ENCODE measurements at places on chromosomes 11 and 22.

DNA sequence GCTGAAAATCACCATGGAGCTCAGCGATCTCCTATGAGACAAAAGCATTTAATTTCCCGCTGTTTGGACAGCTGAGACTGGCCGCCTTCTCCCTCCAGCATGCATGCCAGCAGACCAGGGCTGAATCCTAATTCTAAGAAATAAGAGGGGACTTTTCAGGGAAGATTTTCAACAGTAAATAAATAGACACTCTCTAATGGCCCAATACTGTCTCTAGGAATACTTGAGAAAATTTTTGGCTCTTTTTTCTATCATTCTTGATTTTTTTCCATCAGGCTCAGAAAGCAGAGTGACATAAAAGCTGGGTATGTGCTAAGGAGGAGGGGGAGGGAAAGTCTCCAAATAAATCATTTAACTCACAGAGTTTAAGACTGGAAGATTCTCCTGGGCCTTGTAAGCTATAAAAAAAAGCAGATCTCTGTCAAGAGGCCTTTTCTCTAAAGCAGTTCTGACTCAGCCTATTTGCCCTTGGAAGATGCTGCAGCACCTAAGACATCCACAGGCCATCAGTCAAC is 17.6 kb upstream of the SPON1 start:
- no peak for DNase-seq

- DNase-seq, result no peak
Measured at GRCh38 chr11:116864531-116864930, 27.1 kb upstream of the APOA1 start.

GRCh38 chr11:83349296-83349695 is 63.1 kb upstream of the CCDC90B start:
- DNase-seq, result no peak

GRCh38 chr11:132258875-132259274 is 888.5 kb downstream of the NTM start:
- DNase-seq, result no peak

DNA sequence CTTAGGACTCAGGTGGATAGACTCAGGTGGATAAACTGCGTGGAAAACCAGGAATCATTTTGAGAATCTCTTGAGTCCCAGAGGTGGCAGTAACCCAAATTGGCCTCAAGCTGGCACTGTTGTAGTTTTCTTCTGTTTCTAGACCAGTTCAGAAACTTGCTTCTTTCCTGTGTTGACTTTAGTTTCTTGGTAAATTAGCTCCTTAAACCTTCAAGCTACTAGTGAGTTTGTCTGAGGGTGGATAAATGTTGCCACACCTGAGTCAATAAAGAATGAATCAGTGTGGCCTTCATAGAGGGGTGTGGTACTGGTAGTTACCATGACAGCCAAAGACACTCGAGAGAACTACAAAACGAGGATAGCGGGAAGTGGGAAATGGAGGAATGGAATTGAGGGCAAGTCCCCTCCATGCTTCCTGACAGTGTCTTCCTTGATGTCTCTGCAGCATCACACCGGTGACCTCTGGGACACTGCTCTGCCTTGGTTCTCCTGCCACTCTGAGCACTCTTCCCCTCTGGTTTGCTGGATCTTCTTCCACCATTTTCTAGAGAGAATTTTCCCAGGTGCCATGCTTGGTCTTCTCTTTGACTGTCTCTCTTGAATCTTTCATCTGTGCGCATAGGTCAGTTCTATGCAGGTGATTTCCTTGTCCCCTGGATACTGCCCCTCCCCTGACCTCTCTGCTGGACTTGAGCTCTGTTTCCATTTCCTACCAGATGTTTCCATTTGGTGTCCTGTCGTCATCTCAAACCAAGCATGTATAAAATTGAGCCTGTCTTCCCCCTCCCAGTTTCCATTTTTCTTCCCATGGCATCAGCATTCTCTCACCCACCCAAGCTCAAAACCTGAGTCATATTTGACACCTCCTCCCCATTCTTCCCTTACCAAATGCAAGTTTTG is 7.2 kb downstream of the POLD4 start:
- no peak for DNase-seq

DNA sequence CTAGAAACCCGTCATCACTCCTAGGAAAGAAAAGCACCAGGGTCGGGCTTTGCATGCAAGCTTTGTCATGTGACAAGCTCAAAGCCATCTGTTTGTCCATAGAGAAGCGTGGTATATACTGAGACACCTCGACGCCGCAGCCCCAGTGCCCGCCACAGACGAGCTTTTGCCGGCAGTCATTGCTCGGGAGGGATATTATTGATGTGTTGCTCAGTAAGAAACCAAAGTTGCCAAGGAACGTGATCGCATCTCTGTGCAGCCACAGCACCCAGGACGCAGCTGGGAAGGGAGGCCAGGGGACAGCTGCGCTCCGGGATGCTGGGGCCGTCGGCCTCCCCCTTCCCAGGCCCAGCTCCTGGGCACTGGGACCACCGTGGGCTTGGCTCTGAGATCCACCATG is 89.5 kb upstream of the KCNQ1OT1 start:
- DNase-seq, result no peak

- DNase-seq, result peak; percentile 92
Measured at GRCh38 chr11:102109896-102110760, at the start of gene YAP1. Gene YAP1, plus strand, starts transcription at chr11:102110447. Its CDS starts 402 bp downstream, at chr11:102110849.

DNA sequence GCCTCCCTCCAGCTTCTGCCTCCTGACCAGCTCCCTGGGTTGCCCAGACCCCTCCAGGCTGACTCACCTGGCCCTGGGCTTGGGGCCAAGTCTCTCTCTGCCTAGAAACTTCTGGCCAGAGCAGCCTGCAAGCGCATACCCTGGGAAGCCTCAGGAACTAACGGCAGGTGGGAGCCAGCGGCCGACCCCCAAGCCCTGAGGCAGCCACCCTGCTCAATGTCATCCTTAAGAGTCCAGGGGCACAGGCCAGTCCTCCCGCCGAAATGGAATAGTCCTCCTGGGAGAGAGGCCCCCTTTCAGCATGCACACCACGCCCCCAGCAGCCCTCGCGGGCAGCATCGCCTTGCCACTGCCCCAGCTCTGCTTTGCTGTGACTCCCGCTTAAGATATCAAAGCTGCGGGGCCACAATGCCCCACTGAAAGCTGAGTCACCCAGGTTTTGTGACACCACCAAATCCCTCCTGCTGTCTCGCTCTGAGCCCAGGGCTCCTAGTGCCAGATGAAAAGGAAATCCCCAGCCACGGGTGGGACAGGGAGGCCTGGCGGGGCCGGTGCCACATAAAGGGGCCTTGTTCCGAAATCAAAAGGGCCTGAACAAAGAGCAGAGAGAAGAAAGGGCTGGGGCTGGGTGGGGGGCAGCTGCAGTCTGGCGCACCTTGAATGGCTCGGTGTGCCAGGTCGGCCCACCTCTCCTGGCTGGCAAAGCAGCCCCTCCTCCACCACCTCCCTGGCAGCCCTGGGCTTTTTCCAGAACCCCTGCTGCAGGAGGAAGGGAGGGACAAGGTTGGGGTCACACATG is 21.4 kb upstream of the FGF3 start:
- DNase-seq, result no peak

- DNase-seq, result no peak
Measured at GRCh38 chr11:10629411-10630002, 61.0 kb upstream of the LYVE1 start.

DNA sequence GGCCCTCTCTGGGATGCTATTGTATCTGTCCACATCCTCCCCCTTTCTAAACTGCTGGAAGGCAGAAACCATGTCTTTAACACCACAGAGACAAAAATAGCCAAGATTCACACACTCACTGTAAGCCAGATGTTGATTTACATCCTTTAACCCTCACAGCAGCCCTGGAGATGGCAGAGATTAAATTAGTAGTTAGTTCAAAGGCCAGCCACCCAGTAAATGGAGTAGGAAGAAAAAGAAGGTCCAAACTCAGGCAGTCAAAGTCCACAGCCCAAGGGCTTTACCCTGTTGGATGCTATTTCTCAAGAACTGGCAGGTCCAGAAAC is 2.1 kb upstream of the ZNHIT2 start:
- no peak for DNase-seq

- DNase-seq, result no peak
Measured at GRCh38 chr11:7538031-7538430, 24.2 kb downstream of the PPFIBP2 start.

DNA sequence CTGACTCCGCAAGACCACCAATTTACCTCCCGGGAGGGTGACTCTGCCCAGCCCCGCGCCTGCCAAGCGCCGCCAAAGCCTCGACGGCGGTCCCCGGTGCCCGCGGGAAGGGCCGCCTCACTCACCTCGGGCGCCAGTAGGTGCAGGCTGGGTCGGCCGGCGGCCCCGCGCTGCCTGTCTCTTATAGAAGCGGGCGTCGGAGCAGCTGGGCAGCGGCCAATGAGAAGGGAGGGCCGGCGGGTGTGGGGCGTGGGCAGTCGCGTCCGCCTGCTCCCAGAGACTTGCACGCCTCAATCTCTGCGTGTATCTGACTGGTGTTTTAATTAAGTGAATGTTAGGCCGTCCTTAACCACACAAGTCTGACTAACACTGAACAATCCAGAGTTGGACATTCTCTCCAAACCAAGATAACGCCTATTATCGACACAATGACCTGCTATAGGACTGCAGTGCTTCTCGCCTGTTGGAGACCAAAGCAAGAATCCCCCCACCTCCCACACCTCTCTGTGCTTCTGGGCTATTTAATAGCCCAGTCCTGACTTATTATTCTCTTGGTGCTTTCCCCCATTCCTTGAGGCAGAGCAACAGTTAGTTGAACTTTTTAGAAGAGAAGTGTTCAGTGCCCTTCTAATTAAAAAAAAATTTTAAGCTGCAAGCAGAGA is at the start of gene TPH1:
Gene TPH1 (minus strand): TSS at position 154 of the 662 bp plus-strand sequence. CDS start 5,507 bp downstream, outside the sequence.
- DNase-seq, result peak; percentile 57

- DNase-seq, result peak; percentile 85
Measured at GRCh38 chr11:8099291-8099899, 18.4 kb downstream of the TUB start.

GRCh38 chr11:85902353-85902752 is 47.2 kb downstream of the CCDC83 start:
- DNase-seq, result no peak

DNA sequence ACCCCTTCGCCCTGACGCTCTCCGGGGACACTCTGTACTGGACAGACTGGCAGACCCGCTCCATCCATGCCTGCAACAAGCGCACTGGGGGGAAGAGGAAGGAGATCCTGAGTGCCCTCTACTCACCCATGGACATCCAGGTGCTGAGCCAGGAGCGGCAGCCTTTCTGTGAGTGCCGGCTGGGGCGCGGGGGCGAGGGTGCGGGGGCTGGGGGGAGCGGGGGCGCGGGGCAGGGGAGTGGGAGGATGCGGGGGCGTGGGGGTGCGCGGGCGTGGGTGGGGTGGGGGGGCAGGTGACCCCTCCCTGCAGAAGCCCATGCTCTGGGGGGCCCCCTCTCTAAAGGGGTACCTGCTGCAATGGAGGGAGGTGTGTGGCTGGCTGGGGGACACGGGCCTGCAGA is 51.4 kb downstream of the LRP5 start:
- no peak for DNase-seq

- DNase-seq, result no peak
Measured at GRCh38 chr22:46082633-46083032, 67.7 kb upstream of the PPARA start.

DNA sequence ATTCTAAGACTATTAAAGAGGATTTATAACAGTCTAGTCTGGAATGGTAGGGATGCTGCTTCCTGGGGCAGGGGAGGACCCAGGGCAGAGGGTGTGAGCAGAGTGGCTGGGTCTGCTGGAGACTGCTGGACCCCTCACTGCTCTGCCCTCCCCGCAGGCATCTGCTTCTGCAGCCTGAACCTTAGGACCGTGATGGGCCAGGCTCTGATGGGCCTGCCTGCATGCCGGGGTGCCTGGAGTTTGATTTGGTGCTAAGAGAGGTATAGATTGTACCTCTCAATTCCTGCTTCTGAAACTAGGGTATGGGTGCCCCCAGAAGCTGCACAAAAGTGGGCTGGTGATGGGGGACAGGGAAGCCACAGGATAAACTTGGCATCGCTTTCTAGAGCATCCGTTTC is 54.9 kb downstream of the CD82 start:
- peak; percentile 2 for DNase-seq

DNA sequence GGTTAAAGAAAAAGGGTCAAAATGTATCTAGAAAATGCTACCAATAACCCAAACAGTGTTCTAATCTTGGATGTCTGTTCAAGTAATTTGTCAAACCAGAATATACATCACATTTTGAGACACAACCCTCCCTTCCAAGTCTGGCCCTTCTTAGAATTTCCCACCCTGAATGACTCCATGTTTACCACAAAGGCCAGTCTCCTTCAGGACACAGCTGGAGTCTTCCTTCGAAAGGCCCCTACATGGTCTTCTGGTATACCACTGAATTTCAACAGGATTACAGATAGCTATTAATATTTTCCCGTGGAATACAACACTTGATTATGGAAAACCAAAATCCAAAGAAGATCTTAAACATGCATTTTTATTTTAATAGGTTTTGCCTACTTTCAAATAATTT is 10.2 kb downstream of the CCDC34 start:
- DNase-seq, result no peak

DNA sequence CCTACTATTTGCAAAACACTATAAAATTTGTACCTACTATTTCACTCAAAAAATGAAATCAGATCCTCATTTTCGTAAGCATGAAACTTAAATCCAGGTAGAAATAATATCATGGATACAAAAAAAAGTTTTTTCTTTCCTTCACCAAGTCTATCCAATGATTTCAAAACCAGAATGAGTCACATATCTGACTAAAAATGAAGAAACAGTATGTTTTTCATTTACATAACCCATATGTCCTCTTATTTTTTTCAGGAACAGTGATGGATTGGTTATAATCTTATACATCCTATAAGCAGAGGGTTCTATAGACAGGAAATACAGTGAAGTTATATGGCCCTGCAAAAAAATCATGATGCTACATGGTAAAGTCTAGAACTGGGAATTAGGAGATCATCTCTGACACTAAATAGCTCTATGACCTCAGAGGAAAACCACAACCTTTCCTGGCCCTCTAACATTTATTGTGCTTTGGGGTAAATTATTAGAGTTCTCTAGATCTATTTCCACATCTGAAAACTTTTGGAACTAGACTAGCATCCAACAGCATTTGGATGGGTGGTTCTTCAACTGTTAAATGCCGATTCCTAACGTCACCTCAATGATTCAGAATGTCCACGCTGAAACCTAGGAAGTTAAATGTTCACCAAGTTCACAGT is 10.9 kb downstream of the MTMR2 start:
- DNase-seq, result no peak

DNA sequence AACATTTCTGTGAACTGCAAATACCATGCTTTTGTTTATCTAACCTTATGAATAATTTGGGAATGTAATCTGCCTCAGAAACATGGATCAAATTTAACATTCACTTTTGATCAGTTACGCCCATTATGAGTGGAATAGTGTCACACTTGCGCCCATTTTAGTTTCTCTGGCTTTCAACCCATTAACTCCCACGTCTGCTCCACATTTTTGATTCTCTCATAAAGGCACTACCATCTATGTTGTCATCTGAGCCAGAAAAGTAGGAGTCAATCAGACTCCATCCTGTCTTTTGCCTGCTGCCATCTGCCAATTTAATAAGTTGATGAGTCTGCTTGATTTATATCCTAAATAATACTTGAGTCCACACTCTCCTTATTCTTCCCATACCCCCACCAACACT is 1090.7 kb downstream of the DLG2 start:
- DNase-seq, result no peak

DNA sequence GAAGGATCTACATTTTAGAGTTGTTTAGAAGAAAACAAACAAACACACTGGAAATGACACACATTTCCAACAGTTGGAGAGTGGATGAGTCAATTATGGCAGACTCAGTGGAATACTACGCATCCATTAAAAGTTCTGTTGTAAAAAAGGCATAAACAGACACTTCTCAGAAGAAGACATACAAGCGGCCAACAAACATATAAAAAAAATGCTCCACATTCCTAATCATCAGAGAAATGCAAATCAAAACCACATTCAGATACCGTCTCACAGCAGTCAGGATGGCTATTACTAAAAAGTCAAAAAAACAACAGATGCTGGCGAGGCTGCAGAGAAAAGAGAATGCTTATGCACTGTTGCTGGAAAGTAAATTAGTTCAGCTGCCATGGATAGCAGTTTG is 298.2 kb downstream of the DDX10 start:
- DNase-seq, result no peak

All from endothelial cell (in vitro differentiated cells).